ENCODE measurements at places on chromosomes 5 and 9. TPM values are rescaled to one million over a fixed set of nuclear protein-coding genes. Genes with fewer than 3 reads are reported as not detected.
A peak's percentile ranks its signal among the peaks of the same experiment; 100 is the strongest.

The CD74 gene
- total RNA-seq = 2,961 TPM

DNA sequence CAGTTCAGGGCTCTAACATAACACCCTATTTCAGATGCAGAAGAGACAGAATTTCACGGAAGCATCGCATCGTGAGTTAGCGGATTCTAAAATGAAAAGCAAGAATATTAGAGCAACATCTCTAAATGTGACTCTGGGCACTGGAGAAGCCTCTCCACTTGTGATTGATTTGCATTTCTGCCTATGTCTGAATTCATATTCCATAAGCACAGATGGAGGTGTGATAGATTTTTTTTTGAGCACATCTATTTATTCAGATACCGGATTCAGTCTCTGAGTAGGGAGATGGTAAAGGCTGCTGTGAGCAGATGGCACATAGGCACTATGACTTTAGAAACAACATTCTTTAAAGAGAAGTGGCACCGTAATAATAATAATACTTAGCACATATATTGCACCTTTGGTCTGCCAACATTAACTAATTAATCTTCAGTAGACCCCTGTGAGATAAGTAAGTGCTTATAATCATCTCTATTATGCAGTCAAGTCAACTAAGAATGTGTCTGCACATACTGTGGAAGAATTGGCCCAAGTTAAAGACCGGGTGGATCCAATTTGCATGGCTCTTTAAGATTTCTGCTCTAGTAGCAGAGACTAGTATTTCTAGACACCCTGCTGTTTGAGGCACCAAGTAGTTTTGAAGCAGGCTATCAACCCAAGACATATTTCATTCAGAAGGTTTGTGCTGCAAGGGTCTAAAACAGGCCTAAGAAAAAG is 685.0 kb downstream of the CETN3 start:
- no peak for DNase-seq

DNA sequence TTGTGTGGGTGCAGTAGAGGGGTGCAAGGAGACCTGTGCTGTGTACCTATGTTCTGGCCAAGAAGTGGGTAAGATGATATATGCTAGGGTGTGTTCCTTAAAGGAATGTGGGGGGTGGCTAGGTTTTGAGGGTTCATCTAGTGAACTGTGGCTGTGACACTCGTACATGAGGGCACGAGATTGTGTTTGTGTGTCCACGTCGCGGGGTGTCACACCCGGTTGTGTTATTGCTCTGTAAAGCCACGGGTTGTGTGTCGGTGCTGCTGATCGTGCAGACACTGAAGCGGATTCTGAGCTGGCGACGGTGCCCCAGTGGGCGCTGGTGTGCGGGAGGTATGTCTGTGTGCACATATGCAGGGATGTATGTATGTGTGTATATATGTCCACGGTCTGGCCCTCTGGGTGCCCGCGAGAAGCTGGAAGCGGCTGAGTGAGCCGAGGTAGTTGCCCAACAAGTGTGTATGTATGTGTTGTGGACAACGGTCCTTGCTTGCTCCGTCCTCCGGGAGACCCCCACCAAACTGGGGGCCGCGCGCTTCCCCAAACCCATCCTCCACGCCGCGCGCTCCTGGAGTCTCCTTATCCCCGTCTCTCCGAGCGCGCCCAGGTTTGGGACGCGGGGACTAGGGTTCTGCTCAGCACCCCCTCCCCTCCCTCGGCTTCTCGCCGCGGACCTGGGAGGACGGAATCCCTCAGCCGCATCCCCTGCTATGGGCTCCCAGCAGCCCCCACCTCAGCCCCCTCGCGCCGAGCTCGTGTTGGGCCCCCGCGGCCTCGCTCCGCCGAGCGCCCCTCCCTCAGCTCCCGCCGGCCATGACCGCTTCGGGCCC is 639 bp downstream of the PCDH1 start:
- peak; percentile 77 for DNase-seq

The FAM153A gene
- total RNA-seq = 4.3 TPM

The APC gene
- 54.1 TPM for total RNA-seq

DNA sequence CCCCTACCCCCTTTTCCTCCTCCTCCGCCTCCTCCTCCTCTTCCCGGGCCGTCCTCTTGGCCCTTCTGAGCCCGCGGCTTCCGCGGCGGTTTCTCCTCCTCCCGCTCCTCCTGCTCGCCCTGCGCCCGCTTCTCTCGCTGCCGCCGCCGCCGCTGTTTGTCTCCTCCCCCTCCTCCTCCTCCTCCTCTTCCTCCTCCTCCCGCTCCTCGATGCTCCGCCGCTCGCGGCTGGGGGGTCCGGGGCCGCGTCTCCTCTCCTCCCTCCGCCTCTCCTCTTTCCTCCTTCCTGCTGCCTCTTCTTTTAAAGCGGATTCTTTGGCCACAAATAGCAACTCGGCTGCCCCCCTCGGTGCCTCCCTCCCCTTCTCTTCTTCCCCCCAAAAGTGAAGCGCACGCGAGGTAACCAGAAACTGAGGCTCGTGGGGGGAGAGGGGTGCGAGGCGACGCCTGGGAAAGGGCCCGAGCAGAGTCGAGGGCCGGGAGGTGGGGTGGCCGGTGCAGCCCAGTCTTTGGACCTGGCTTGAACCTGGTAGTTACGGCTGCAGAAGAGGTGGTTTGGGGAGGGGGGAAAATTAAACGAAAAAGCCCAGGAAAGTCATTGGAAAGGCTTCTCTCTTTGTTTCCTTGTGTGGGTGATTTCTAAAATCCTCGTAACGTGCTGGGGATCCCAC is 1058.5 kb upstream of the DMAC1 start:
- DNase-seq = peak; percentile 71

The IFNB1 gene
- not detected for total RNA-seq

DNA sequence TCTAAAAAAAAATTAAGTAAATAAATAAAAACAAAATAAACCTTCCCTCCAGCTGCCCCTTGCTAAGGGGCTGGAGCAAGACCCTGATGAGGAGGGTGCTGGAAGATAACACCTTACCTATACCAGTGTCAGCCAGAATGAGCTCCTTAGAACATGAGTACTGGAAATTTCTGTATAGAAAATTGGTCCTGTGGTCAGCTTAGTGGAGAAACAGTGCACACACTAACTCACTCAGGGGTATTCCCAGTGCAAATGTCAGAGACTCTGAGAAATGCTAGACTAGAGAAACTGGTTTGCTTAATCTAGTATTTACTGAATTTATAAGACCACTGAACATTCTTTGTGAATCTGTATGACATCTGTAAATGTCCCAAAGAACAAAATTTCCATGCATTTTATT is 62.1 kb upstream of the CTXN3 start:
- no peak for DNase-seq

- no peak for DNase-seq
Observed at GRCh38 chr5:125327676-125328075, 581.2 kb upstream of the ZNF608 start.

The RALGDS gene
- 66.3 TPM for total RNA-seq

- no peak for DNase-seq
Observed at GRCh38 chr9:79741381-79741780, 169.6 kb downstream of the TLE4 start.

- DNase-seq = no peak
Observed at GRCh38 chr5:39947657-39948056, 522.9 kb upstream of the DAB2 start.

The IFNA13 gene
- total RNA-seq = not detected

The PCDHB2 gene
- 3.8 TPM for total RNA-seq

GRCh38 chr5:173884402-173885053 is 3.6 kb upstream of the CPEB4 start:
- no peak for DNase-seq

DNA sequence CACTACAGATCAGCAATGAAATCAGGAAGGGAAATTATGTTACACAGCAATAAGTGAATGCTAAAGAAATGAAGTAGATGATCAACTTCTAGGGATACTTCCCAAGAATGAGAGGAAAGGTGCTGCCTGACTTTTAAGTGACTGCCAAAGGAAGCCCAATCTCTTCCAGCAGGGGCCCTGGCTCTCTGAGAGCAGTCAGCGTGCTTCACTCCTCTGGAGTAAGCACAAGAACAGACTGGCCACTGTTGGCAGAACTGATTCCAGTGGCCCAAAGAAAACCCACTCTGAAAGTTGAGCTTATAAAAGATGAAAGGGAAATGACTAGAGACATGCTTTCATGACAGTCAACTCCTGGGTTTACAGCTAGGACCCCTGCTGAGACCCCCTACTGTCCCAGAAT is 41.8 kb downstream of the MTMR12 start:
- DNase-seq = no peak

The PCDHB16 gene
- total RNA-seq = 4.1 TPM

GRCh38 chr9:129023036-129023907 is 4.9 kb downstream of the SH3GLB2 start:
- DNase-seq = no peak

The COL5A1 gene
- 37.8 TPM for total RNA-seq

- no peak for DNase-seq
Observed at GRCh38 chr5:73999297-73999696, 373.3 kb downstream of the ARHGEF28 start.

GRCh38 chr5:134100283-134101091 is 14.0 kb upstream of the TCF7 start:
- no peak for DNase-seq

Measured in upper lobe of right lung (tissue), 1 donor.